CD4-positive, alpha-beta T cell treated with Interleukin-21 for 1 hour (primary cell): ENCODE measurements at places on chromosomes 6 and 20.

GRCh38 chr20:63538204-63539091 lies 1.3 kb upstream of the PTK6 start:
- DNase-seq: peak; percentile 71

DNA sequence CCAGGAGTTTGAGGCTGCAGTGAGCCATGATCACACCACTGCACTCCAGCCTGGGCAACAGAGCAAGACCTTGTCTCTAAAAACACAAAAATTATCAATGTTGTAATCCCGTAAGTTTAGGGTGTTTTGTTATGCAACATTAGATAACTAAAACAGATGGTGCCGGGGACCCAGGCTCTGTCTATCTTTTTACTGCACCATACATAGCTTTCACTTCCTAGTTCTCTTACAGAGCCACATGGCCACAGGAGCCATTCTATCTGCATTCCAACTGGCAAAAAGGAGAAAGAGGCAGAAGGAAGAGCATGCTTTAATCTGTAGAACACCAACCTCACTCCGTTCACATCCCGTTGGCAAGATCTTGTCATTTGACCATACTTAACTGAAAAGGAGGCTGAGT lies 5.4 kb upstream of the TCF15 start:
- DNase-seq: no peak

DNA sequence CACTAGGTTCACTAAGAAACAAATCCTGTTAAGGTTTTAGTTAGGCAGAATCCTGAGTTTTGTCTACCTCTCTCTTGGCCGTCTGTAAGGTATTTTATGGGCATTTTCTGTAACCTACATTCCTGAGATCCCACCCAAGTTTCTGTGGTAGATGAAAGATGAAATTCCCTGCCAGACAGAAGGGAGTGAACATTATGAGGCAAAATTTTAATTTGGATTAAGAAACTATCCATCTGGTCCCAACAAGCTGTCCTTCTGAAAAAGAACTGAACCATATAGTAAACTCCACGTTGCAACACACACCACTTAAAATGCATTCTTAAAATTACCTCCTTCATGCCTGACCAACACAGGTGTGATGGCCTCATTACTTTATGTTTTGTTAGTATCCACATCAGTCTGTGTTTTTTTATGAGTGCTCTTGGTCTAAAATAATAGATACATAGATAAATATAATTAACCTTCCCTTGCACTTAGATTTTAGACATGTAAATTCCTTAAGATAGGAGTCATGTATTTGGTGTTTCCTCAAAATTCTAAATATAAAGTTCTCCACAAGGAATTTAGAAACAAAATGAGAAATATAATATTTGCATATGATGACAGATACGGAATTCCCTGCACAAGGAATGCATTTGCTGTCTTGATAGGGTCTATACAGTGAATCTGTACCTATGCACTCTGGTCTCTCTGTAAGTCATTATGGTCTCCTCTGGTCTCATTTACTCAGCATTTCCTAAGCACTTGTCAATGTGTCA lies 86.5 kb downstream of the CHD6 start:
- no peak for DNase-seq

- no peak for DNase-seq
These were observed 74.7 kb downstream of the SLC23A2 start for GRCh38 chr20:4926531-4927156.

GRCh38 chr6:108163267-108163643 lies 2.6 kb upstream of the NR2E1 start:
- no peak for DNase-seq

DNA sequence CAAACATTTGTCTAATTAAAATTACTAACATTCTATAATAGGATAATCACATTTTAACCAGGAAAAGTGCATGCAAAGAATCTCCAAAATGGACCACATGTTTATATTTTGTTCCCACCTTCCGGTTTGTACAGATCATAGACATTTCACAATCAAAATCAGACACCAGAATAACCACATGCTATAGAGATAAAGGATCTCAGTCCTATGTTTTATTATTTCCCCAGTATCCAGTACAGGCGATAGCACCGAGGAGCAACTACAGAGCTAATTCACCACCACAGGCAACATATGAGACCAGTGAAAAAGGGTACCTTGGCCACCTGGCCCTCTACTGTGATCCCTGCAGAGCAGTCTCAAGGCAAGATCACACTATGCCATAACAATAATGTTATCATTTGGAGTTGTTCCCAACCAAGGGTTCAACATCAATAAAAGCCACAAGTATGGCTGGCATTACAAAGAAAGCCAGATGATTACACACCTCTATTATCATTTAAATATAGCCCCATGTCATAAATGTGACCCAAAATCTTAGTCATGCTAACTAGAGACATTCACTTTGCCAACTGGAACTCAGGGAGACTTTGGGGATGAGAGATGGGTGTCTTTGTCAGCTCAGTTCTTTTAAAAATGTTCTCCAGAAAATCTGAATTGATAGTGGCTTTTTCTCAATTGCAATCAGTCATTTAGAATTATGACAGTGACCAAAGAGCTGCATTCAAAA lies 46.7 kb downstream of the RALGAPA2 start:
- no peak for DNase-seq

DNA sequence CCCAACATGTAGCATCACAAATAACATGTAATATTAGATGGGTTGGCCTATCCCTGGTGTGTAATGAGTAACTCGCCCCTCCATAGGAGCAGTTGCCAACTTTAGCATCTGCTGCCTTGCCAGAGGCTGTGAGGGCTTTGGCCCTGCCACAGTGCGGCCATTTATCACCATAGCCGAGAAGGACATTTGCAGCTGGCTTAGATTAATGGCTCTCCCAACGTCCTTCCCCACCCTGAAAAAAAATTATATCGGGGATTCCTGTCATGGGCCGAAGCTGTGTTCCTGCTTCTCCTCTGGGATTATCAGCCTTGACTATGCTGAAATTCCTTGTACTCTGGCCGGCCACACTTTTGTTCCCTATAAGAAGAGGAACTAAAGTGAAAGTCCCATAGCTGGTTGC lies 7.6 kb upstream of the ADIG start:
- no peak for DNase-seq

DNA sequence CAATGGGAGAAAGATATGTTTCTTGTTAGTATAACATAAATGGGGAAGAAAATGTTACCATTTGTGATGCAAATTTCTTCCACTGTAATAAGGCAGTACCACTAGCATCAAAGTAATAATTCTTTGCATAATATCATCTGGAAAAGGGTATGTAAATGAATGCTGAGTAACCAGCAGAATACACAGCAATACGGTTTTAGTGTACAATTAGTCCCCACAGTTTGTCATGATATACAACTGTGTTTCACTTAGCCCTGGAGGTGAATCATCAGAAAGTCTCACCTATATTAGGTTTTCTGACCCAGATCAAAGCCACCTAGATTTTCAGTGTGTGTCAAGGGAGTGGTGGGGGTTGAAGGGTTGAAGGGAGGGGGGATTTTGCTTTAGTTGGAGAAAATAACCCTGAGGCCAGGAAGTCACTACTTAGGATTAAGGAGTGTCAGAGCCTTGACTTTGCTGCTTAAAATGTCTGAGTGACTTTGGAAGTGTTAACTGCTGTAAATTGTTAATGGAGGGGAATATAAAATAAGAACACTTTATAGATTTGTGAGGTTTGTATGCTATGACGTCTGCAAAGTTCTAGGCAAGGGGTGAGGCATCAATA lies 8.6 kb upstream of the MEI4 start:
- no peak for DNase-seq

DNA sequence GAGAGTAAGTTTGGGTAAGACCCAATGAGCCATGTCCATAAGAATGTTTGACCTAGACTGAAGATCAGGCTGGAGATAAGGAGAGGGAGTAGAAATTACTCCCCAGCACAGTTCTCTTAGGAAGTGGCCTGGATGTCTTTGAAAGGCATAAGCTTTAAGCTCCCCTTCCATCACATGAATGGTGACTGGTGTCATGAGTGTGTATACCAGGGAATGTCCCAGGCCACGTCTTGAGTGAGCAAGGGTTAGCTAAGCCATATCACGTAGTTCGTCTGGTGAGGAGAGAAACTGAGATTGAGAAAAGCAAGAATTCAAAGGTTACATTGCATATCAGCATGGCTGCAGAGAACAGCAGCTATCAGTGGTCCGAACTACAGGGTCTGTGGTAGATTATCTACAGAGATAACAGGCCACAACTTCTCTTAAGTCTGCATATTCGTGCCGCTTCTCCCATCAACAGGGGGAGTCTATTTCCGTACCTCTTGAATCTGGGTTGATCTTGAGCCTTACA lies 60.1 kb upstream of the BMP2 start:
- no peak for DNase-seq

DNA sequence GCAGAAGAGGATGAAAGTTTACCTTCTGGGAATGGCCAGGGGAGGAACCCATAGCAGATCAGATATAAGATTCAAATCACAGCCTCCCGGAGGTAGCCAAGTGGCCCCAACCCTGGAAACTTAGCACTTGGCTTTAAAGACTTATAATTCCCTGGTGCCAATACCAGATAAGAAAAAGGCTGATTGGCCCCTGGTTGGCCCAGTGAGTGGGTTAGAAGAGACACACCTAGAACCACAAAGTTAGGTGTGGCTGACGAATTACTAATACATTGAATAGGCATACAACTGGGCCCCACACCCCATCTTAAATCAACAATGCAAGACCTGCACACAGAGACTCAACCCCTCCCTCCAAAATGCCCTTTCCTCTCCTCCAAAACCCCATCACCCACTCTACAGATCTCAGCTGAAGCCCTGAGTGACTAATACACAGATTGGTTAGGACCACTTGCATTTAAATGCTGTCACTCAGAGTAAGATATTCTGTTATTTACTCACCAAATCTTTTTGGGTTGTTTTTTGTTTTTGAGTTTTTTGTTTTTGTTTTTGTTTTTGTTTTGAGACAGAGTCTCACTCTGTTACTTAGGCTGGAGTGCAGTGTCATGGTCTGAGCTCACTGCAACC lies 315.4 kb upstream of the JARID2 start:
- DNase-seq: no peak

- DNase-seq: no peak
These were observed 139.0 kb downstream of the SOBP start for GRCh38 chr6:107628878-107629277.

- DNase-seq: no peak
These were observed 66.7 kb upstream of the TOP1 start for GRCh38 chr20:40961686-40962640.

GRCh38 chr6:158206740-158207421 lies 38.7 kb downstream of the GTF2H5 start:
- no peak for DNase-seq

DNA sequence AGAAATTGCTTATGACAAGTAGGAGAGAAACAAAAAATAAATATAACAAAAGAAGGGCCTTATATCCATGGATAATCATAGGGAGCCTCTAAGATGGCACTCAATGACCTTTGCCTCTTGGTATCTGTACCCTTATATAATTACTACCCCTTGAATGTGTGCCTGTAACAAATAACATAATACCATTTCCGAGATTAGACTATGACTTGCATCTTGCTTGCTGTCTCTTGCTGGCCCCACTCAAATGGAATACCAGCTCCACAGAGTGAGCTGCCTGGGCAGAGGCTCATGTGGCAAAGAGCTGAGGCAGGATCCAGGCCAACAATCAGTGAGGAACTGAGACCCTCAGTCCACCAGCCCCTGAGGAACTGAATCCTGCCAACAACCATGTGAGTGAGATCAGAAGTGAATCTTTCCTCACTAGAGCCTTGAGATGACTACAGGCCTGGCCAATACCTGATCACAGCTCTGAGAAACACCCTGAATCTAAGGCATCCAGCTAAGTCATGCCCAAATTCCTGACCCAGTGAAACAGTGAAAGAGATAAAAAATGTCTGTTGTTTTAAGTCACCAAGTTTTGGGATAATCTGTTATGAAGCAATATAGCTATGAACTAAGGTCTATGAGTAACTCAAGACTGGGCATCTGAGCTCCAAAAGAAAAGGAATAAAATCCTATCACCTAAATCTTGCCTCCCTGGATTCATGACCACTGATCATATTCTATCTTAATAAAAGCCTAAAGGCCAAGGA lies 5.5 kb downstream of the KATNA1 start:
- no peak for DNase-seq

DNA sequence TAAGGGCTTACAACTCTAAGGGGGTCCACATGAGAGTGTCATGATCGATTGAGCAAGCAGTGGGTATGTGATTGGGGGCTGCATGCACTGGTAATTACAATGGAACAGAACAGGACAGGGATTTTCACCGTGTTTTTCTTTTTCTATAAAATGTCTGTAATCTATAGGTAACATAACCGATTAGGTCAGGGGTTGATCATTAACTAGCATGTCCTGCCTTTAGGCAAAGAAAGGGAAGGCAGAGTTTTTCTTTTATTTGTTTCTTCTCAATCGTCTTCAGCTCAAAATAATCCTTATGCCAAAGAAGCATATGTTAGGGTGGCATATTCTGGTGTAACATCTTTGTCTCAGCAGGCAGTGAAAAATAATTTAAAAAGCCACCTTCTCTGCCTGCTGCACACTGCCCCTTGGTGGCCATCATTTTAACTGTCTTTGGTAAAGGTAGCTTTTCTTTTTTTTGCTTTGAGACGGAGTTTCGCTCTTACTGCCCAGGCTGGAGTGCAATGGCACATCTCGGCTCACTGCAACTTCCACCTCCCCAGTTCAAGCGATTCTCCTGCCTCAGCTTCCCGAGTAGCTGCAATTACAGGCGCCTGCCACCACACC lies 9.7 kb upstream of the CEP43 start:
- DNase-seq: peak; percentile 71

DNA sequence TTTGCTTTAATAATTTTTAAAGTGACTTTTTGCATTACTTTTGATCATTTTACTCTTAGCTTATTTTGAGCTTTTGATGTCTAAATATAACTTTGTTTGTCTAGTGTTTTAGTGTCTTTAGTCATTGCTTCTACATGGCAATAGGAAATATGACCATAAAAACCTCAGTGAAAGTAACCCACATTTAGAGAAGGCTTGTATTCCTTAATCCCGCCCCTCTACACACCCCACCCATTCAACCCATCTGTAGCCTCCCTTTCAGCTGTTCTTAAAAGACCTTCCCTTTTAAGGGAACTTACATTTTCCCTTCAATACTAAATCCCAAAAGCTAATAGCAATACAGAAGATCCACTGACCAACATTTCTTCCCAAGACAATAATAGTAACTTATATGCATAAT lies 225.4 kb downstream of the LAMA2 start:
- DNase-seq: no peak

DNA sequence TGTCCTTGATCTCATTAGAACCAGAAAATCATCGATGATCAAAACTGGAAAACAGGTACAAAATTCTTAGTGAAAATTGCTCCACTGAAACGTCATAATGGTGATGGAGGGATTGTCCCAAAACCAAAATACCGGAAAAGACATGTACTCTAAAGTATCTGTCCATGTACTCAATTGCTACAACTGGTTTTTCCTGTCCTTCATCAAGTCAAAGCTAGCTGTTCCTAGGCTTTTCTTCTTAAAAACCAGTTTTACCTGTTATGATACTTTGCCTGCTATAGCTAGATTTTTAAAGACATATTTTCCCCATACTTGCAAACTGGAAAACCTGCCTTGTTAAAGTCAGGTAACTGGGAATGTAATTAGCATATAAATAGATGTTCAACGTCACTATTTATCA lies 50.5 kb upstream of the LRRC1 start:
- DNase-seq: no peak

DNA sequence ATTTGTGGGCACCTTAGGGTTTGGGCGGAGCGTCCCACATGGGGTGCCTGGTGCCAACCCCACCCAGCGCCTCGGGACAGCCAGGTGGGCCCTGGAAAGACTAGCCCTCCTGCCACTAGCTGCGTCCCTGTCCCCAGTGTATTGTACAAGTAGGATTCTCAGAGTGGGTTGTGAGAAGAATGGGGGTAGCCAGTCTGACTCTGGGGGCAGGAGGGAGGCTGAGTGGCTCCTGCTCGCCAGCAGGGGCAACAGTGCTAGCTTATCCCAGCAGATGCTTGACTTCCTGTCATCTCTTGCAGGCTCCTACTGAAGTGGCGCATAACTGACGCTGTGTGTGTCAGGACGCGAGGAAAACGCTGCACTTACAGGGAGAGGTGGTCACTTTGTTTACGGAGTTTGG lies 9.3 kb downstream of the PSMA7 start:
- no peak for DNase-seq
